Activated naive CD4-positive, alpha-beta T cell treated with Interleukin-2 at 50 U/mL for 16 hours (primary cell): ENCODE measurements at places on chromosomes 2 and 18.

GRCh38 chr2:143226714-143227541 lies 97.7 kb downstream of the ARHGAP15 start:
- DNase-seq: no peak

GRCh38 chr18:48896326-48896874 lies 54.4 kb downstream of the SMAD7 start:
- no peak for DNase-seq

DNA sequence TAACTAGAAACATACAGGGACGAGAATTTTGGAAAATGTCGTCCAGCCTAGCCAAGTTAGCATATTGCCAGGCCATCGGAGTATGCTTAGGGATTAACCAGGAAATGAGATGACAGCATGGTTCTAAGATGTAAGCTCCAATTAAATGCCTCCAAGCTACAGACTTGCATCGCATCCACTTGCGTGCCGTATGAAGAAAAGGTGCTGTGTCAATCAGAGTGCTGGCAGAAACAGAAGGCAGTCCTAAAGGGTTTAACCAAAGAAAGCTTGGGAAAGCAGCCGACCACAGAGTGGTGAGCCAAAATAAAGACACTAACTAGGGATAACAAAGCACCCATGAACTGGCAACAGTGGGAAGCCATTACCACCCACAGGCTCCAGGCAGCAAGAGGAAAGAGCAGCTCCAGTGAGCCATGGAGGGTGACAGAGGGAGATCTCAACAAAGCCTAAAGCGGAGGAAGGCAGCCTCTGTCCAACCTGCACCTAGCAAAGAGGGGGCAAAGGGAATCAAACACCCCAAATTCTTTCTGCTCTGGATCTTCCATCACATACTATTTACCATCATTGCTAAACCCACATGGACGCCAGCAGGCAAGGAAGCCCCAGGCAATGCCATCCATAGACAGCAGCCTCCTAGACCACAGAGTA lies 27.6 kb upstream of the SOCS6 start:
- no peak for DNase-seq

DNA sequence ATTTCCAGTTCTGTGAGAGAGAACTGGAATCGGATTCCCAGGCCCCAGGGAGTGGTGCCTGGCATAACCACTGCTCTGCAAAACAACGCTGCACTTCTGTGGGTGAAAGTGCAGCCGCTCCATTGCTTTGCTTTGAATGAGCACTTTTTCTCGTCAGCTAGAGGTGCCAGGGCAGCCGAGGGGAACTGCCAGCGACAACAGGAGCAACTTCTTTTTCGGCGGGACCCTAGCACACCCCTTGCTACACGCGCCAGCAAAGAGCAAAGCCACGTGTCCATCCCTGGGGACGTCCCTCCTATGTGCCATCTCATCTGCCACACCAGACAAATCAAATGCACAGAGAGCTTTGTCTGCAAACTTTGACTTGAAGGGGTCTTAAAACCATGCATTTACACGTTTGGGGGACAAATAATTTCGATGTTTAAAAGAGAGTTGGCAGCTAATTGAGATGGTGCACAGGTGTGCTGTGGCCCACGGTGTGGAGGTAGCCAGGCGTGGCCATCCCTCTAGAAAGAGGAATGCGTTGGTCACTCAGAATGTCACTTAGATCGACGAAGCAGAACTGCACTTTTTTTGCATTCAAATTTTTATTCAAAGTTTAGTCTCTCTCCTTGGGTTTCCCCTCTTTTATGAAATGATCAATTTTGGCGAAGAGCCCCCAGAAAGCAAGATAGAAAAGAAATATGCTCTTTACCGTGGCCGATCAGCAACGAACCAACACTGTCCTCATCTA lies 151.8 kb downstream of the MBP start:
- DNase-seq: no peak

- no peak for DNase-seq
These were observed 6.5 kb downstream of the BIN1 start for GRCh38 chr2:127100251-127101047.

- no peak for DNase-seq
These were observed 57.6 kb upstream of the NOSTRIN start for GRCh38 chr2:168744844-168745243.

- no peak for DNase-seq
These were observed 576.3 kb upstream of the CNTNAP5 start for GRCh38 chr2:123448801-123449200.

DNA sequence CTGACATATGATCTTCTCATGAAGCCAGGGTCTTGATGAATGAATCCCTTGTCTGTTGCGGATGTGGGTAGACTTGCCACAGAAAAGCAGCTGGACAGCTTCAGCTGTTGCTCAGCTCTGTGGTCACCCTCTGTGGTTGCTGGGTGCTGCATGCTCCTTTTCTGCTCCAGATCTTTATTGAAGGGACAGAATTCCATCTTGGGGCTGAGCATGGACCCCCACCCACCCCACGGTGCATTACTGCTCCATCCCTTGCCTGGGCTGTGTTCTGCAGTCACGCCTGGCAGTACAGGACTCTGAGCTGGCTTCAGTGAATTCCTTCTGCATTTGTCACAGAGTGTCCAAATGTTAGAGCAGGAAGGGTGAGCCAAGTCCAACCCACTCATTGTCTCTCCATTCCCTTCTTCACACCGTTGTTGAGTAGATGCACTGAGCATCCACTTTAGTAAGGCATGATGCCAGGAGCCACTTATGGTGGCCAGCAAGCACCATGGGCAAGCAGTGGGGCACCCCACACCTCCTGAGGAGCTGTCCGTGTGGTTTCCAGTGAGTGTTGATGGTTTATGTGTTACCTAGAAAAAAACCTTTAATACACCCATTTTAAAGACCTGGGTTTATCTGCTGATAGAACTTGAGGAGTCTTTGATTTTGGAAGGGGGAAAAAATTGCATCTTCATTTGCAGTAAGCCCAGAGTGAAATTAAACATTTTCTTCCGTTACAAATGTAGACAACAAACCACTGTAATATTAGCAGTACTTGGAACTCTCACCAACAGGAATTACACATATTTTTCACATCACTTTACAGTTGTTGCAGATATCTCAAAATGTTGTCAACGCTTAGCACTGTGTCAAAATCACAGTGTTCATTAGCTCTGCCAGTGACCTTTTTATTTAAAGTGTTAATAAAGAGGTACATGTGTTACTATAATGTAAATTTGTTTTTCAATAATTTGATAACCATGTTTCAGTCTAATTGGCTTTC lies 14.7 kb upstream of the ITGB6 start:
- no peak for DNase-seq

DNA sequence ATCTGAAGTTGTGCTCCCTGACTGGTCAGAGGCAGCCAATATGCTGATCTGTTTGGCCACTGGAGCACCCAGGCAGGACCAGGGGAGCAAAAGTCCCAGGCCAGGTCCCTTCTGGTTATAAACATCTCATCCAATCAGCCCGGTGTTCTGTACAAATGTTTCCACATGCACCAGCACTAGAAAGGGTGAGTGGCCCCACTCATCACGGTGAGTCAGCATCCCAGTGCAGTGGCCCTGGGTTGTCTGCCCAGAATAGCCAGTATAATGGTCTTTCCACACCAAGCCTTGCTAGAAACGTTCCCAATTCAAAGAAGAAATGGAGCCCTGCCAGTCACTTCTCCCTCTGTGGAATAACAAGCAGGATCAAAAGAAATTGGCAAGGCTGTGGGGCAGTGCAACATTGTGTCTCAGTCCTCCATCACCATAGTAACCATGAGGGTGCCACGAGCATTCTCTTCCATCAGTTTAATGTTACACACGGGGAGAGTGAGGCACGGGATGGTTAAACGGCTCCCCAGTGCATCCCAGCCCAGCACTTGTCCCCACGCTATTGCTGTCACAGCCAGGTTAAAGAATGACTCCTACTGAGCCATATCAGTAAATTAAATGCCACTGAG lies 174.9 kb downstream of the SEPTIN10 start:
- DNase-seq: no peak

GRCh38 chr18:32351032-32351431 lies 119.7 kb downstream of the GAREM1 start:
- no peak for DNase-seq
